ENCODE measurements at places on chromosomes 1 and 21.

DNA sequence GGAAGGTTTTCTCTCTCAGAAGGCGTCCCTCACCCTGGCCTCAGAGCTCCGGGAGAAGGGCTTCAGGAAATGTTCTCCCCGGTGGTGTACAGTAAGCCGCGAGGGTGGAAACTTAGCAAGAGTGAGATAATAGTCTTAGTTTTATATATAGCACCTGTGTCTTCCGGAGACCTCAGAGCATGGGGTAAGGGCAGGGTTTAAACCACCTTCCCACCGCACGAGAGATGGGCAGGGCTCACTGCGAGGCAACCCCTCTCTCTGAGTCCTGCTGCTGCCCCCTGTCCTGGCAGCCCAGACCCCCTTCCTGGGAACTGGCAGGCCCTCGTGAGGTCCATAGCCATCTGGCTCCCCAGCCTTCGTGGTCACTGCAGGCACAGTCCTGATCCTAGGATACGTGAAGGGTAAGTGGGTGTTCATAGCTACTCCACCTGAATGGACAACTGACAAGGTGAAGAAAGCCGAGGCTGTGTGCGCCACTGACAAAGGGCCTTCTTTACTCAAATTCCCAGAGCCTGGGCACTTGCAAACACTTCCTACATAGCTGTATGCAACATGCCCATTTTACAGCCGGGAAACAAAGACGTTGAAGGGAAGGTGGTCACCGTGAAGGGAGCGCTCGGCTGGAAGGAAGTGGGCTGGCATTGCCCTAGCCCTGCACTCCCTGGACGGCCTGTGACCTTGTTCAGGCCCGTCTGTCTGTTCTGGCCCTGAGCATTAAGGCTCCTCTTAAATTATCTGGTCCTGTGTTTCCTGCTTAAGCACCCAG, 26.9 kb downstream of the ITPKB start:
- DNase-seq, result peak; percentile 62

GRCh38 chr1:89987159-89987819, 7.6 kb upstream of the ZNF326 start:
- DNase-seq, result peak; percentile 67

DNA sequence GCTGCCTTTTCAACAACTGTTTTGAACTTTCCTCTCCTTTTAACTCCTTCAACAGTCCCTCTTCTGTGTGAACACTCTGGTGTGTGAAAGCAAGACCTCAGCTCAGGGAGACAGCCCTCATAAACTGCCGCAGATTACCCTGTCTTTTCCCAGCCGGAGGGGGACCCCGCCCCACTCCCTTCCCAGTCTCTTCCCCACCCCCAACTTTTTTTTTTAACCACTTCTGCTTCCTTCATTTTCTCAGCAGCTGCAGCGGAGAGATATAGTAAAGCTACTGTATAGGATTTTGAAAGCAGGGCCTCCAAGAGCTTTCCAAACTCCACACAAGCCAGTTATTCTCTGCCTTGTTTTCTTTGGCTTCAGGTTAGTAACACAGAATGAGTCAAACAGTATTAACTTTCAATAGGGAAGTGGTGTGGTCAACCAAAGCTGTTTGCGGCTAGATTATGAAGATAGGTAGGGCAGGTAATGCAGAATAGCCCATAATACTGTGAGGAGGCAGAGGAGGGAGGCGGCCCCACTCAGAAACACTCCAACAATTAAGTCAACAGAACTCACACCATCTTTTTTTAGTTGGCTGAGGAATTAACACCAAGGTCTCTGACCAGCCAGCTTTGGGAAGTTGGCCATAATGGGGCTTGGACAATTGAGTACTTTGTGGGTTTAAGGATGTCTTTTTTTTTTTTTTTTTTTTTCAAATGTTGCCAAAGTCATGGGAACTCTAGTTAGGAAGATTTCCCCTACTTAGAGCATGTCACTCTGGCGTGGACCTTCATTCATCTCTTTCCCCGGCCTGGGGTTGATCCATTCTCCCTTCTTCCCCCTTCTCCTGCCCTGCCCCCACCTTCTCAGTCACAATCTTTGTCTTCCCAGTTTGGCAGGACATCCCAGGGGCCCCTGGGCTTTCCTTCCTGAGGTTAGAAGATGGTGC, 177.0 kb downstream of the CLIC6 start:
- peak; percentile 34 for DNase-seq

DNA sequence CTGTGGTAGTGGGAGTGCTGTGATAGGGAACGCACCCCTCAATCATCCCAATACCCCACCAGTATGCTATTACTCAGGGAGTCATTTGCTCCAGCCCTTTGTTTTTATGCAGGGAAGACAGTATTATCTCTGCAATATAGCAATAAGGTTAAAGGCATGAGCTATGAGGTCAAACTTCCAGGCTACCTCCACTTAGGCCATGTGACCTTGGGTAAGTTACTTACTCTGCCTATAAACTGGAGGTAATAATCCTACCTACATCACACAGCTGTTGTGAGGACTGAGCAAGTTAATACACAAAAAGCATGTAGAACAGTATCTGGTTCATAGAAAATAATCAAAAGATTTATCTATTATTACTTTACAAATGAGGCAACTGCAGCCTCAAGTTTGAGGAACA, 30.1 kb downstream of the MEF2D start:
- DNase-seq, result no peak

DNA sequence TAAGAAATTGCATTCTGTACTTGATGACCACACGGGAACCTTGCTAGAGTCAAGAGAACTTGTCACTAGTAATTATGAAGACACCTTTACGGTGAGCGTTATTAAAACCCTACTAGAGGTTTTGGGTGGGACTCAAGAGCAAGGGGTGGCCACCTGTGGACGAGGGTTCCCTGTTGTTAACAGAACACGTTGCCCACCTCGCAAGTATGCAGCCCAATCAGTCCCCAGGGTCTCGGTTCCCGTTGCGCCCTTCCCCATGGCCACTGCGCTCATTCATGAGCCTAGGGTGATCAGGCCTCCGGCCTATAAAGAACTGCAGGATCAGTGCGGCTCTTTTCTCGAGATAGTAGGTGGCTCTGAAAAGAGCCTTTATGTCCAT, 30.2 kb upstream of the RNF187 start:
- no peak for DNase-seq

DNA sequence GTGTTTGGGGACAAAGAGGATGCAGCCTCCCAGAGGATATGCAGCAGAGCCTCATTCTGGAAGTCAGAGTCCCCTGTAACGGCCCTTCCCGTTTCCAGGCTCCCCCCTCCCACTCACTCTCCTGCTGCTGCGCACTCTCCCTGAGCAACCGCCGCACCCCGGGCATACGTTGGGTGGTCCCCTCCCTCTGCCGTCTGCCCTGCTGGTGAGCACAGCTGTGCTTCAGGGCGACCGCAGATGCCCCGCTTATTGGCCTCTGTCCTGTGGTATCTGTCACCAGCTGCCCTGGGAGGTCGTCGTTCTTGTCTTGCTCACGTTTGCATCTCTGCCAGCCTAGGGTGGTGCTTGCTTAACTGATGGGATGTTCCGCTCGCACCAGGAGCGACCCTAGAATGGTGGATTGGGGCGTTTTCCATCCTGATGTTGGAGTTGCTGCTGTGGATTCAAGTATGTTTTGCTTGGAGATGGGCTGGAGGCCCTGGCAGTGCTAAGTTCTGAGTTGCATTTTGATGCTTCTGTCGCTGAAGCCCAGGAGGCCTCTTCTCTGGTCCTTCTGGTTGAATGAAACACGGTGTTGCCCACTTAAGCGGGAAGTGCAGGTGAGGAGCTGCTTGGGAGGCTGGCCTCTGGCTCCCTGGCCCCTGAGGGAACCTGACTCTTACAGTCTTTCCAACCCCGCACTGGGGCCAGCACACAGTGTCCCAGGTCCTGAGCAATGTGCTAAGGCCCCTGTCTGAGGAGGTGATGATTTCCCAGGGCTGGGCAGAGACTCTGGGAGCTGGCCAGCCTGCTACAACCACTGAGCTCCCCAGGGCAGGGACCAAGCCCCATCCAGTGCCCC, 3.2 kb downstream of the TMEM201 start:
- DNase-seq, result no peak

- DNase-seq, result no peak
Measured at GRCh38 chr1:145936247-145936646, 9.0 kb upstream of the RBM8A start.

DNA sequence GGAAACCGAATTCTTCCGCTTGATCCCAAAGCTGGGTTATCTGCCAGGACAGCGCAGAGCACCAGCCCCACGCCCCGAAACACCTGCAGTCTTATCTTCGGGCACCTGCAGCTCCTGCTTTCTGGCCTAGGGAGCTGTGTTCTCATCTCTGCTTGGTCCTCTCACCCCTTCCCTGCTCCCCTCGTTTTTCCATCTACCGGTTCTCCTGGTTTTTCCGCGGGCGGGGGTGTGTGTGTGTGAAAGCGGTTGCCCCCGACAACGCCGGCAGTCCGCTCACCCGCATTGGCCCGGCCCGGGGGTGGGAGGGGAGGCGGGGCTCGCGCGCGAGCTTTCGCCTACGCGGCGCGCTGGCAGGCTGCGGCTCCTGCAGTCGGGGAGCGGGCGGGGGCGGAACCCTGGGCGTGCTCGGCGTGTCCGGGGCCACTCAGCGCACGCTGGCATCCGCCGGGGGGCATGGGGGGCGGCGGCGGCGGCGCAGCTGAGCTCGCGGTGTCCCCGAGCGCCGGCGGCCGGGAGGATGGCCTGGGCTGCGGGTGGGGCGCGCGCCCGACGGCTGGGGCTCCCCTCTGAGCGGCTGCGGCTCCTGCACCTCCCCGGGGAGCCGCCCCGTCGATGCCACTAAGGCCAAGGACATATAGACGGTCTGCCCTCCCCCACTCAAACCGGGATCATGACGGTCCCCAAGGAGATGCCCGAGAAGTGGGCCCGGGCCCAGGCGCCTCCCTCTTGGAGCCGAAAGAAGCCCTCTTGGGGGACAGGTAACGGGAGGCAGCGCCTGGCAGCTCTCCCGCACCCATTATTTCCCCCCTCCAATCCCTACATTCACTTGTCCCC, 3.2 kb downstream of the ATP8B2 start:
- DNase-seq, result peak; percentile 85

- no peak for DNase-seq
Measured at GRCh38 chr1:235495030-235495429, 9.2 kb downstream of the B3GALNT2 start.

DNA sequence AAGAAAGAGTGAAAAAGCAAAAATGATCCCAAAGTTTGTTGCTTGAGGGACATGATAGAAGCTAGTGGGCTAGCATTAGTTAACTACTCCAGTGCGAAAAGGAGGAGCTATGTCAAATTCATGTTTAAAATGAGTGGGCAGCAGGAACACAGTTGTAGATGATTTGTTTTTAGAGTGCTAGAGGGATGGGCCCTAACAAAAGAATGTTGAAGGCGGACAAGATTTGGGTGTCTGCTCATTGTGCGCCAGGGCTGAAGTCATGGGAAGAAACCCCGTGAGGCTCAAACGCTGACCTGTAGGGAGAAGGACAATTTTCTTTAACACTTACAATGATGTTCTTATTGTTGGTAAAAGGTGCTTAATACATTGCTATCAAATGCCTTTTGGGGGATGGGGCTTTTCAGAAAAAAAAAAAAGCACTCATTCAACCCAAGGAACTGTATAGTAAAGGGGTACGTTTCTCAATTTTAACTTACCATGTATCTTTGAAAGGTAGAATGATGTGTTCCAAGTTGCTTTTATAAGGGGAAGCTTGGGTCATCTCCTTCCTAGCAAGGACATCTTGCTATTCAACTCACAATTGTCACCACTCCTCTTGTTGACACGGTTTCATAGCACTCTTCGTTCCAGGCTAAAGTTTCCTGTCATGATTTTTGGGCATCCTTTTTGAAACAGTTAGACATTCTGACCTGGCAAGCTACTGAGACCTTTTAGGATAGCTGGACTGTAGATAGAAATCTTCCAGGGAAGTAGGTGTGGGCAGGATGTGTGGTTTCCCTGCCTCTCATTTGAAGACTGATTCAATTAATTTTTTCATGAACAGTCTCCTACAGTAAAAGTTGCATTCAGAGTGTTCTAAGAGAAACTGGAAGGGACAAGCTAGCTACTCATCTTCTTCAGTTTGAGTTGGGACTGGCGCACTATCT, 53.0 kb upstream of the CNN3 start:
- DNase-seq, result no peak

DNA sequence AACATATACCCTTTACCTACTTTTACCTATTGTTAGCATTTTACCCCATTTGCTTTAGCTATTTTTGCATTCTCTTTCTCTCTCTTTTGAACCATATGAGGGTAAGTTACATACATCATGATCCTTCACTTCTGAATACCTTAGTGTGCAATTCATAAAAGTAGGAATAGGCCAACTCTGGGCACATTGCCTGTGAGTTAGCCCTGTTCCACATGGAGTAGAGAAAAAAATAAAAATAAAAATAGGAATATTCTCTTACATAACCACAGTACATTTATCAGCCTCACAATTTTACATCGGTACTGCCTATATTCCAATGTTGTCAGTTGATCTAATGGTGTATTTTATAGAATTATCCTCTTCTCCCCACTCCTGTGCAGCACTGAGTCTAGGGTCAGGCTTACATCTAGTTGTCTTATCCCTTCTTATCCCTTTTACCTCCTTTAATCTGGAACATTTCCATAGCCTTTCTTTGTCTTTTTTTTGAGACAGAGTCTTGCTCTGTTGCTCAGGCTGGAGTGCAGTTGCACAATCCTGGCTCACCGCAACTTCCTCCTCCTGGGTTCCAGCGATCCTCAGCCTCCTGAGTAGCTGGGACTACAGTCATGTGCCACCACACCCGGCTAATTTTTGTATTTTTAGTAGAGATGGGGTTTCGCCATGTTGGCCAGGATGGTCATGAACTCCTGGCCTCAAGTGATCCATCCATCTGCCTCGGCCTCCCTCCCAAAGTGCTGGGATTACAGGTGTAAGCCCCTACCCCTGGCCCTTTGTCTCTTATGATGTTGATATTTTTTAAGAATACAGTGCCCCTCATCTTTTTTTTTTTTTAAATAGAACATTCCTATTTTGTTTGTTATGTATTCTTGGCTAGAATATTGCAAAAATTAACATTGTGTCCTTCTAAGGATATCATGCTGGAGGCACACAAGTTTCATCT, 11.1 kb upstream of the SLC30A1 start:
- DNase-seq, result no peak

- peak; percentile 14 for DNase-seq
Measured at GRCh38 chr1:236425031-236425663, 31.1 kb downstream of the EDARADD start.

GRCh38 chr1:114587203-114587991, 6.0 kb upstream of the BCAS2 start:
- DNase-seq, result no peak

DNA sequence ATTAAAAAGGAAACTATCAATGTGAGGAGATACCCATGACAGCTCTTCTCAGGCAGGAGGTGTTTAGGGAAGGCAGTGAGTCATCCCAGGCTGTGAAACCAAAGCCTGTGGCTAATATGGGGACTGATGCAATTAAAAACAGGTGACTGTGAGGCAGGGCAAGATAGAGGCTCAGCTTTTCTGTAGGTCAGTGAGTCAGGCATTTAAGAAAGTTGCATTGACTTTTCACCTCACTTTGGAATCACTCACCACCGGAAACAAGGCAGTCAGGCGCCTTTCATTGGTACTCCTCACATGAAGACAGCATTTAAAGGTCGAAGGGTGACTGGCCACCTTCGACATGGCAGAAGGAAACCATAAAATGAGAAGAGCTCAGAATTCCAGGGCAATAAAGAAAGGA, 54.5 kb downstream of the PAPPA2 start:
- no peak for DNase-seq

GRCh38 chr1:43305926-43306687, 5.3 kb downstream of the TIE1 start:
- DNase-seq, result no peak
